ENCODE measurements at places on chromosomes 4 and X.
A peak's percentile ranks its signal among the peaks of the same experiment; 100 is the strongest.

DNA sequence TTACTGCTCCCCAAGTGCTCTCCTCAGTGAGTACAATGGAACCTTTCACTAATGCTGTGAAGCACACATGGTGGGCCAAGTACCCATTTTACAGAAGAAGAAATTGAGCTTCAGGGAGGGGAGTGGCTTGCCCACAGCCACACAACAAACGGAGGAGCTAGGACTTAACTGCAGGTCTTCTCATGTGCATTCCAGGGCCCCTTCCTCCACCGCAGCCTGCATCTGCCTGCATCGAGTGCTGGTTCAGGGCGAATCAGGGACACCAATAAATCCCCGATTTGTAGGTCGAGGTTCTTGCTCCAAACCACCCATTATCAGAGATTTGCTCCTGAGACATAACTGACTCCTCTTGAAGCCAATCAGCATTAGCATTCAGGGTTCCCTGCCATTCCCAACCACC lies 100.9 kb downstream of the MAMLD1 start:
- DNase-seq = no peak

DNA sequence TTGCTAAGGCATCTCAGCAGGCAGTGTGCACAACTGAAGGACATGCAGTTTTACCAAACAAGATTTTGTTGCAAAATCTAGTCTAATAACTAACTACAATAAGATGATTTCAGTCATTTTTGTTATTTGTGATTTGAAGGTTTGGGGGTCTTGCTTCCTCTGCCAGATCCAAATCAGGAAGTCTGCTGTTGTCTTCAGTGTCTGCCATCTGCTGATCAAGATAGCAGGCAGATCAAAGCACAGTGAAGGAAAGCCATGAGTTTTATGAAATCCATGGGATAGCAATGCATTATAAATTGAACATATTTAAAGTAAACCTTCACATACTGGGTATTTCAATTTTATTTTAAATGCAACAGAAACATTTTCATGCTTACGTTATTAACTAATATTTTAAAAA lies 169.1 kb upstream of the ETNPPL start:
- peak; percentile 51 for DNase-seq

DNA sequence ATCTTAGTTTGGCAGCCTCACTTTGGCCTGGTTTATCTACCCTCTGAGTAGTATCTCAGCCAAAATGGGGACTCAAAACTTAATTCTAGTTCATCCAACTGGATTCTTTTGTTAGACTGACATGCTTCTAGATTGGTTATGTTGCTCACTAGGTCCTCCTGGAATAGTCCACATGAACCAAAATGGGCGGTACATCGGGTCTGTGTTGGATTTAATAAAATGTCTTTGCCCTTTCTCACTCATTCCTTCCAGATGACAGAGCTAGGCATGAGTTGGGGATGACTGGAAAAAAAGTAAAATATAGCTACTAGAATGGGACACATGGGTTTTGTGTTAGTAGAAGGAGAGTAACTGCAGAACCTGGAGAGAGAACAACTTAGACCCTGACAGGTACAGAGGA lies 247.9 kb downstream of the CCSER1 start:
- no peak for DNase-seq

GRCh38 chrX:12610079-12610478 lies 181.1 kb upstream of the PRPS2 start:
- DNase-seq = peak; percentile 16

DNA sequence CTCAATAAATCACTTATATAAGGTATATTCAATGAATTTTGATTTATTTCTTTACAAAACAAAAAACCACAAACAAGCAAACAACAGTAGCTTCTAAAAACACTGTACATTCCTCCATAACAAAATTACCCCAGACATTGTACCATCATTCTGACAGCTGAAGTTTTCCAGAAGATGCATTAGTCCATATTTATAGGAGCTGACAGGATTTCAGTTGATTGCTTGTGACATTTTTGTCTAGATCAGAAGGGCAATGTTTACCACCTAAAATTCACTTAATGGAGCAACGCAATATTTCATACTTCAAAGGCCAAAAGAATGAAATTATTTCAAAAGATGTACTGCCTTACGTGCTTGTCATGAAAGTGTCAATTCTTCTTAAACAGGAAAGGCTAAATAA lies 167.0 kb downstream of the ATP10D start:
- no peak for DNase-seq

GRCh38 chrX:74370487-74370886 lies 50.8 kb upstream of the SLC16A2 start:
- DNase-seq = no peak

DNA sequence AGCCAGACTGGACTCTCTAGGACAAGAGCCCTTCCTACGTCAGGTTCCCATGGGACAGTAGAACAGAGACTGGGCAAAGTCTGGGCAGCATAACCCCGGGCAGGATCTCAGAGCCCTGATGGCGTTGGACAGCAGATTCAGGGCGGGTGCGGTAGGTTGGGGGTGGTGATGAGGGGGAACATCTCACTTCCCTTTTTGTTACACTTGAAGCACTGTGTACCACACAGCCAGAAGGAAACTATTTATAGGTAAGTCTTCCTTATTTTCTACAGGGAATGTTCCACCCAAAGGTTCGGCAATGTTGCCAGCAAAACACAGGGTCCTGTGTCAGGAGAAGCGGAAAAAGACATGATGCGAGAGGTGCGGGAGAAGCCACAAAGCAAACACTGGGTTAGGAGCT lies 54.3 kb downstream of the TSC22D3 start:
- peak; percentile 78 for DNase-seq

- no peak for DNase-seq
Measured at GRCh38 chr4:117326091-117326490, 240.7 kb upstream of the TRAM1L1 start.

- no peak for DNase-seq
Measured at GRCh38 chr4:148881860-148882643, 439.8 kb upstream of the NR3C2 start.

- DNase-seq = no peak
Measured at GRCh38 chrX:103234869-103235268, 20.0 kb downstream of the BEX4 start.

All from KBM-7 (cell line).